RPMI7951 (cell line): ENCODE measurements at places on chromosomes 2 and 18.
A peak's percentile ranks its signal among the peaks of the same experiment; 100 is the strongest.

GRCh38 chr2:20241973-20242726 lies 17.2 kb upstream of the SDC1 start:
- no peak for DNase-seq

- no peak for DNase-seq
These were observed 89.4 kb upstream of the TAF1B start for GRCh38 chr2:9753665-9754531.

- peak; percentile 21 for DNase-seq
These were observed 22.9 kb upstream of the CAVIN2 start for GRCh38 chr2:191869781-191870180.

GRCh38 chr18:10231220-10231619 lies 223.2 kb upstream of the APCDD1 start:
- no peak for DNase-seq

DNA sequence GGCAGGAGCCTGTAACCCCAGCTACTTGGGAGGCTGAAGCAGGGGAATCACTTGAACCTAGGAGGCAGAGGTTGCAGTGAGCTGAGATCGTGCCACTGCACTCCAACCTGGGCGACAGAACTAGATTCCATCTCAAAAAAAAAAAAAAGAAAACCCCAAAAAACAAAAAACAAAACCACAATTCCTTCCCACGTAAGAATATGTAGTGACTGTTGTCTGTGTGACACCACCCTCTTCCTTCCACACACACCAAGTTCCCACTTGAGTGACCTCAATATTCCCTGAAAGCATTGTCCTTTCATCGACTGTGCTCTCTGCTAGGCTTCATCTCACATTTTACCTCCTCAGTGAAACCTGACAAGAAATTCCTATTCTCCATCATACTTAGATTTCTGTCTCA lies 8.8 kb upstream of the THADA start:
- DNase-seq: no peak

DNA sequence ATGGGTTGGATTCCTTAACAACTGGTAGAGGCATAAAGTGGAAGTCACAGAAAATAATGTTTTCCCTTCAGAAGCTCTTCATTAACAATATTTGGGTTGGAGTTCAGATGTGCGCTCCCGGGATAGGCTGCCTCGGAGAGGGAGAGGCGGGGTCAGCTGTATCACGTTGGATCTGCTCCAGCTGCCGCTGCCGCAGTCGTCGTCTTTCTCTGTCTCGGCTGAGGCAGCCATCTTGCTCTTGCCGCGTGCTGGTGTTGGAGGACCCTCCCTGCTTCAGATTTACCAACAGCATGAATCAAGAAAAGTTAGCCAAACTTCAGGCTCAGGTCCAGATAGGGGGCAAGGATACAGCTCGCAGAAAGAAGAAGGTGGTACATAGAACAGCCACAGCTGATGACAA lies 35.1 kb downstream of the TANC1 start:
- no peak for DNase-seq

DNA sequence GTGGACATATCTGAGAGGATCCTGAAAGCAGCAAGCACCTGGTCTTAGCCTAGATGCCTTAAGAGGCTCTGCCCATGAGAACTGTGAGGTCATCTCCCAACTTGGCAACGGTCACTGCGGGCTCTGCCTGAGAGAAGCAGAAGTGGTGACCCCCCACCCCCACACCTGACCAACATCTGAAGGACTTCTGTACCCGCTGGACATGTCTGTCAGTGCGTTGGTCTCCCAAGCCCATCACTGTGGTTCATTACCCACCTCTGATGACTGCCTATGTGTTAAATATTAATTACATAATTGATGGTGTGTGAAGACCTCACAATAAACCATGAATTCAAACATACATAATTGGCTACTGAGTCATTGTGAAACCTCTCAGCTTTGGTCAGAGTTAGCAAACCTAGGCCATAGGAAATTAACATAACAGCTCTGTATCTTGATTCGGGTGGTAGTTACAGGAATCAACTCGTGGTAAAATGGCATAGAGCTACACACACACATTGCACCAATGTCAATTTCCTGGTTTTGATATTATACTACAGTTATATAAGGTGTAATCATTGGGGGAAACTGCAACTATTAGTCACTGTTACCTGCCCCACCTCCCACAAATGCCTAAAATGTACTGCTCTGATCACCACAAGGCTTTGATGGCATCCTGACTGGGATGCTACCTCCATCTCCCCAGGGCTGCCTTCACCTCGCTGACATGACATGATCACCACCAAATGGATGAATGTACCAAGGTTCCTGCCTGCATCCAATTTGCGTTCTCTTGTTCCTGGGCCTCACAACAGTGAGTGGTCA lies 4.3 kb upstream of the GALNT1 start:
- no peak for DNase-seq

DNA sequence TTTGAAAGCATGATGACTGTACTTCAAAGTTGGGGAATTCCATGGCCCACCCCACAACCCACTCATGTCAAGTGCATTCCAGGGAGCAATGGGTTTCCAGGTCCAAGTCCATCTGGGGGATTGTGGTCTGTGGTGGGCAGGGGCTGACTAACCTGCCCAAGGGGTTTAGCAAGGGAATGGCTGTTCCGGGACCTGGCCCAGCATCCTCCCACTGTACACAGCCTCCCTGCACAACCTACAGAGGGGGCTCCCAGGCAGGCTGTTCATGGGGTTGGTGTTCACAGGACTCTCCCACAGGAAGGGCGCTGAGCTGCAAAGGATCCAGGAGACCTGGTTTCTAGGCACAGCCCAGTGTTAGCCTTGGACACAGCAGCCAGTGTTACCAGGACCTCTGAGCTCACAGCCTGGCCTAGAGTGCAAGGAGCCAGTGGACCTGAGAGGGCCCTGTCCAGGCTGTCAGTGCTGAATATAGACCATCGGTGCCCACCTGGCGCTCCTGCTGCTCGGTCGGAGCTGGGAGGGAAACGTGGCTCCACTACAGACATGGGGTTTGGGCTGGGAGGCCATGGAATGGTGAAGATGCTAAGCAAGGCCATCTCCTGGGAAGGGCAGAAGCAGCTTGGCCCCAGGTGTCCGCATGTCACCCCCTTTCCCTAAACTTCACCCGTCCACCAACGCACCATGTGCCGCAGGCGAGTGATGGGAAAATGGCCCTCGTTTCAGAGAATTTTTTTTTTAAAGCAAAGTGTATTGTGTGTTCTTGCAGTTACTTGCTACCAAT lies 317.2 kb downstream of the GBX2 start:
- peak; percentile 23 for DNase-seq

GRCh38 chr2:69046221-69046662 lies 33.3 kb downstream of the ANTXR1 start:
- DNase-seq: peak; percentile 93

GRCh38 chr2:181426672-181427071 lies 30.5 kb upstream of the ITGA4 start:
- DNase-seq: no peak

- no peak for DNase-seq
These were observed 2.9 kb downstream of the GPR45 start for GRCh38 chr2:105244451-105244850.

DNA sequence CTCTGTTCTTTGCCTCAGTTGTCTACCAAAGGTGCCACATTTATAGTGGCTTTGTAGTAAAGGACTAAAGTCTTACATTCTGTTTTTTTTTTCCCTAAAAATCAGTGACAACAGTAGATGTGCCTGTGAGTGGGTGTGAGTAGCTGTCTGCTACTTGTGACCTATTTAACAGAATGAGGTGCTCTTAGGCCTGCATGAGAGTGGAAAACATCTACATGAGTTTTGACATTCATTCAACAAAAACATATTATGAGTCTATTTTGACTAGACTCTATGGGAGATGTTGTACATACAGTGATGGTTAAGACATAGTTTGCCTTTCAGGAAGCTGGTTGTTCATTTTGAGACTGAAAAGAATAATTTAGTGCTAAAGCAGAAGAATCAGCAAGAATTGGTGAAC lies 36.7 kb downstream of the IL1R2 start:
- no peak for DNase-seq

DNA sequence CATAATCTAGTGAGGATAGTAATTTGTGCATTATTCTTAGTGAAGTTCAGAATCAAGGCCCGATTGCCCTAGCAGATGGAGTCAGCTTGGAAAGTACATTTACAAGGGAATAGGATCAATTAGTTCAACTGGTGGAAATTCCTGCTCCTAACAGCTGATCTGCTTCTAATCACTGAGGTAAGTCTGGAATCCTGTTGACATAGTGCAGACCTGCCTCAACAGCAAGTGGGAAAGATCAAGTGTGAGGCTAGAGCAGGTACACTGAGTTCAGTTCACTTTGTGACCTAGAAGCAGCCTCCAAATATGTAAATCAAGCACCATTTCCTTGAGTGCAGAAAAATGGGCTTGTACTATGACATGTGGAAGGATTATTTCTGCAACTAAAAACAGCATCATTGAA lies 111.2 kb upstream of the NOSTRIN start:
- DNase-seq: no peak

GRCh38 chr2:30628341-30628740 lies 178.9 kb downstream of the CAPN13 start:
- DNase-seq: no peak

DNA sequence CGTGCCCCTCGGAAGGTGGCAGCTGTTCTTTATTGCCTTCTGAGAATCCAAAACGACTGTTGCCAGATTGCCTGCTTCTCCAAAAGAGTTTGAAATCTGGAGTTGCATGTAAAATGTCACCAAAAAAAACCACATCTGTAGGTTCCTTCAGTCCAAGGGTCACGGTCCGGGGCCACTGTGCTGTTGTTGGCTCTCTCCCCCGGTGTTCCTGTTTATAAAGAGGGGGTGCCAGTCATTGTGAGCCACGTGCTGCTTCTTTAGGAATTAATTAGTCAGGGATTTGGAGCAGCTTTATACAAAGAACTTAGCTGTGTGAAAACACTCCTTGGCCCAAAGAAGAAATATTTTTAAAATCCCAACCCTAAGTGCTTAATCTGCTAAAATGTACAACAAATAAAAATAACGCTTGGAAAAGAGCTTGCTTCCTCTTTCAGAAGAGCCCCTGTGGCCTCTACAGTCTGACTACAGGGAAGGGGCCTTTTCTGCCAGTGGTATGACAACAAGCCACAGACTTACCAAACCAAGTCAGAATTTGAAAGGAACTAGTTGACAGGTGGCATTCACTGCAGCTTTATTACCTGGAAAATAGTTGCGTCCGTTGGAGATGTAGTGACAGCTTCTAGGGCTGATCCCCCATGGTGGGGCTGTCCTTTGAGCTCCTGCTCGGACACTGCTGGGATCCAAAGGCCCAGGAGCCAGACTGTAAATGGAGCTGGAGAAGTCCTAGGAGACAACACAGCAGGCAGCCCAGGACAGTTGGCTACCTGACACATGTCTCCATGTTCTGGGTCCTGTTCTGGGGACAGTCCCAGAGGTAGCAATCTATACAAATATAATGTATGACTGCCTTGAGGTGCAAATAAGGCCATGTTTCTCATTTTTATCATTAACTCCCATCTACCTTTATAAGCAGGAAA lies 84.5 kb upstream of the SLC1A4 start:
- DNase-seq: no peak

DNA sequence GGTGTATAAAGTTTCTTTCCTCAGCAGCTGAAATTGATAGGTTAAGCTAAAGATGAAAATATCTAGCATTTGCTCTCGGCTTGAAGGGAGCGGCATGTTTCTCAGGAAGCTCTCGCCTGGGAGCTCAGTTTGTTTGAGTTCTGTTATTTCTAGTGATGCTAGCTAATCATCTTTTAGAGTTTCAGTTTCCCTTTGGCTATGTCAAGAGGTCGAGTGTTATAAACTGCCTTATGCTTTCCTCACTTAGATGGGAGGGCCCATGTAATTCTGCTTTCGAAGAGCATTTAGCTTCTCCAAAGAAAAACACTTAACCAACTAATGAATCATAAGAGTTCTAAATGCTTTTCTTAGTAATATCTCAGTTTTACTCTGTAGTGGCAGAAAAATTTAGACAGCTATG lies 33.6 kb downstream of the PLCL1 start:
- DNase-seq: peak; percentile 41

DNA sequence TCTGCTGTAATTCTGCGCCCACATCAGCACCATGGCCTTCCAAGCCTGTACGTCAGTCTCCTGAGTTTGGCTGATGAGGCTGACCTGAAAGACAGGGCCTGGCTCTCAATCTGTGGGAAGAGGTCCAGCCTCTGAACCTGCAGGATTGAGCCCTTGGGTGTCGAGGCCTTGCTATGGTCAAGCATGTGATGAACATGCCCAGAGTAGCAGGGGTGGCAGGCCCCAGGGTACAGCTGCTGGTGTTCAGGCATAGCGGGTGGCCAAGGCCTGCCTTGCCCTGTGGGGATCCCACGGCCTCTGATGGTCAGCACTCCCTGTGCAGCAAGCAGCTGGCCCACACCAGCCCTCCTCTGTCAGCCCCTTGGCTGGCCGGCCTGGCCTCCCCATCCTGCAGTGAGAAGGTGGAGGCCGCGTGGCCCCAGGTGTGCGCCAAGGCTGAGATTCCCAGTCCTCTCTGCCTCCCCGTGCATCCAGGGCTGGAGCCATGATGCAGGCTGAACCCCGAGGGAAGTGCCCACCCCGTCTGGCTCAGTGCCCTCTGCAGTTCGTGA lies 298.4 kb downstream of the NDUFA10 start:
- DNase-seq: no peak

GRCh38 chr18:34707670-34708069 lies 2.4 kb upstream of the DTNA start:
- DNase-seq: peak; percentile 86

DNA sequence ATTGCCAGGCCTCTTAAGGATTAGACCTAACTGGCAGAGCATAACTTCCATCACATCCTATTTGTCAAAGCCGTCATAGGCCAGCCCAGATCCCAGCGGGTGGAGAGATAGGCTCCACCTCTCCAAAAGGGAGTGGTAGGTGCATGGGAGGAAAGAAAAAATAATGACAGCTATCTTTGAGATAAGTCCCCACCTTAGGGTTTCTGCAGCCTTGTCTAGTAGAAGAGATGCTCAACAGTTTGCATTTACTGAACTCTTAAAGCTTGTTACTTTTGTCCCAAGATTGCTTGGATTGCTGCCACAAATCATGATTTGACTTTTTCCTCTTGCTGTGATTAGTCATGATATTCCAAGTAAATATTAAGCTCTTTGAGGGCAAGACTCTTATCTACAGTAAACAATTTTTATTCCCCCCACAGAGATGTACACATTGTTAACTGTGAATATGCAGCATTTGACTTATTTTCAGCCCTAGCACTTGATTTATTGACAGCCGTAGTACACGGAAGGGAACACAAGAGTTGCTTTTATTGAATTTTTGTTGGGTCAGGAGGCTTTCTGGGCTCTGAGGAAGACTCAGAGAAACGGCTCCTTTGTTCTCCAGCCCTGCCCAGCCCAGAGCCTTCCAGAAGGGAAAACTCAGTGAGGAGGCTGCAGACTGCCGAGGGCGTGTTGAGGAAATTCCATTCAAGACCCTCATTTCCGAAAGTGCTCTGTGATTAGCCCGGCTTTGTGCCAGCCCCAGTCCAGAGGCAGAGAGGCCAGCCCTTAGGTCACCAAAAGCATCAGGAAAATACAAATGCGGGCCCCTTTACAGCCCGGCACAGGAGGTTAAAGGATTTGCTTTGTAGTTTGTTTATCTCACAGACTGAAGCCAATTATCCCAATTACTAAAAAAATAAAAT lies 75.5 kb upstream of the ZNF532 start:
- DNase-seq: peak; percentile 70

GRCh38 chr2:183564726-183565125 lies 440.5 kb downstream of the NUP35 start:
- DNase-seq: no peak

GRCh38 chr2:72000110-72000509 lies 147.6 kb downstream of the CYP26B1 start:
- no peak for DNase-seq
